ENCODE measurements at places on chromosomes 16 and 17. TPM values are rescaled to one million over a fixed set of nuclear protein-coding genes. Genes with fewer than 3 reads are reported as not detected.

SLC2A4 gene
- 2.4 TPM for polyA plus RNA-seq

KRT32 gene
- polyA plus RNA-seq: not detected

PYY gene
- 0.25 TPM for polyA plus RNA-seq

KRT40 gene
- polyA plus RNA-seq: not detected

CHMP1A gene
- polyA plus RNA-seq: 69.0 TPM

BAHCC1 gene
- polyA plus RNA-seq: 33.4 TPM

HSPB9 gene
- 0.34 TPM for polyA plus RNA-seq

IL17C gene
- not detected for polyA plus RNA-seq

KRTAP9-2 gene
- polyA plus RNA-seq: not detected

C16orf89 gene
- polyA plus RNA-seq: 8.1 TPM

ITGA2B gene
- polyA plus RNA-seq: 9.1 TPM

TACO1 gene
- 26.7 TPM for polyA plus RNA-seq

KRTAP2-3 gene
- not detected for polyA plus RNA-seq

HEXD gene
- 32.6 TPM for polyA plus RNA-seq

NTN3 gene
- 5.0 TPM for polyA plus RNA-seq

NHLRC4 gene
- polyA plus RNA-seq: 9.1 TPM

DNA sequence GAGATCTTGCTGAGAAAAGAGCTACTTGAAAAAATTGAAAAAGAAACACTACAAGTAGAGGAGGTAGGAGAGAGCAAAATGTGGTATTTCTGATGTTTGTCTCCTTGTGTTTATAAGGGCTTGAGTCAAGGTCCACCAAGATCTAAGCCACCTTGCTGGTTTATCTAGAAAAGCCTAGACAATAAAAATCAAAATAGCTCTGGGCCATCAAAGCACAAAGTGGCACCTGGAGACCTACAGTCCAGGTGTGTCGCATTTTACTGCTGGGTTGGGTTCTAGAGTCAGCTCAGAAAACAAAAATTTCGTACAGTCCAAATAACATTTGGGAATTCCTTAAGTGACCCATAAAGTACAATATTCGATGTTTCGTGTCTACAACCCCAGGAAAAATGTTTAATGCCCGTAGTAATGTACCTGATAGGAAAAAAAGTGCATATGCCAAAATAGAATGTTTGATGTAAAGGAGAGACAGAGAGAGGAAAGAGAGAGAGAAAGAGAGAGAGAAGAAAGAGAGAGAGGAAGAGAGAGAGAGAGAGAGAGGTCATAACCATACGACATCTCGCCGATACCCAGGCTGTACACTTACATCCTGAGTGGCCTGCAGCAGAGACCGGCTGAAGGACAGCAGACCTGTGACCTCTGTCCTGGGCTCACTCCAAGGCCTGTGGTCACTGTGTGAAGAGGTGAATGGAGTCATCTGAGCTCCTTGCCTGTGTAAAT, 27.1 kb downstream of the PRSS54 start:
- DNase-seq: no peak

DNA sequence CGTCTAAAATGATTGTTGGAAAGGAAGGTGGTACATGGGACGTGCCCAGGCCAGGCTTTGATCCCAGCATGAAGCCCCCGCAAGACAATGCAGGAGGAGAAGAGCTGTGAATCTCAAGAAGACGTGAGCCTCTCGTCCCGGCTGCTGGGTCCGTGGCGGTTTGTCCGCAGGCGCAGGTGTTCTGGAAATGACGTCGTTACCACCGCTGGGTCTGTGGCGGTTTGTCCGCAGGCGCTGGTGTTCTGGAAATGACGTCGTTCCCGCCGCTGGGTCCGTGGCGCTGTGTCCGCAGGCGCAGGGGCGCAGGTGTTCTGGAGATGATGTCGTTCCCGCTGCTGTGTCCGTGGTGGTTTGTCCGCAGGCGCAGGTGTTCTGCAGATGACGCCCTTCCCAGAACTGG, 14.1 kb downstream of the SPG7 start:
- no peak for DNase-seq

DNA sequence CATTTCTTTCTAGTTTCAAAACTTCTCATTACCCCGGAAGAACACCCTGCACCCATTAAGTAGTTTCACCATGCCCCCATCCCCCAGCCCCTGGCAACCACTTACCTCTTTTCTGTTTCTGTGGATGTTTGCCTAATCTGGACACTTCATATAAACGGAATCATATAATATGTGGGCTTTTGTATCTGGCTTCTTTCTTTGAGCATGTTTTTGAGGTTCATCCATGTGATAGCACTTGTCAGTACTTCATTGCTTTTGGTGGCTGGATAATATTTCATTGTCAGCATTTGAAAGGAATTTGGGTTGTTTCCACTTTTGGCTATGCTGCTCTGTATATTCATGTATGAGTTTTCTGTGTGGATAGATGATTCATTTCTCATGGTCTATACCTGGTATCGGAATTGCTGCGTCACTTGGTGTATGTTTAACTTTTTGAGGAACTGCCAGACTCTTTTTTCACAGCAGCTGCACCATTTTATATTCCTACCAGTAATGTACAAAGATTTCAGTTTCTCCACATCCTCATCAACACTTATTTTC, 30.0 kb upstream of the SLC5A10 start:
- no peak for DNase-seq

GRCh38 chr16:89357055-89357816, 133.1 kb downstream of the ANKRD11 start:
- no peak for DNase-seq

GRCh38 chr16:2692948-2693651, 10.8 kb downstream of the KCTD5 start:
- DNase-seq: no peak

DNA sequence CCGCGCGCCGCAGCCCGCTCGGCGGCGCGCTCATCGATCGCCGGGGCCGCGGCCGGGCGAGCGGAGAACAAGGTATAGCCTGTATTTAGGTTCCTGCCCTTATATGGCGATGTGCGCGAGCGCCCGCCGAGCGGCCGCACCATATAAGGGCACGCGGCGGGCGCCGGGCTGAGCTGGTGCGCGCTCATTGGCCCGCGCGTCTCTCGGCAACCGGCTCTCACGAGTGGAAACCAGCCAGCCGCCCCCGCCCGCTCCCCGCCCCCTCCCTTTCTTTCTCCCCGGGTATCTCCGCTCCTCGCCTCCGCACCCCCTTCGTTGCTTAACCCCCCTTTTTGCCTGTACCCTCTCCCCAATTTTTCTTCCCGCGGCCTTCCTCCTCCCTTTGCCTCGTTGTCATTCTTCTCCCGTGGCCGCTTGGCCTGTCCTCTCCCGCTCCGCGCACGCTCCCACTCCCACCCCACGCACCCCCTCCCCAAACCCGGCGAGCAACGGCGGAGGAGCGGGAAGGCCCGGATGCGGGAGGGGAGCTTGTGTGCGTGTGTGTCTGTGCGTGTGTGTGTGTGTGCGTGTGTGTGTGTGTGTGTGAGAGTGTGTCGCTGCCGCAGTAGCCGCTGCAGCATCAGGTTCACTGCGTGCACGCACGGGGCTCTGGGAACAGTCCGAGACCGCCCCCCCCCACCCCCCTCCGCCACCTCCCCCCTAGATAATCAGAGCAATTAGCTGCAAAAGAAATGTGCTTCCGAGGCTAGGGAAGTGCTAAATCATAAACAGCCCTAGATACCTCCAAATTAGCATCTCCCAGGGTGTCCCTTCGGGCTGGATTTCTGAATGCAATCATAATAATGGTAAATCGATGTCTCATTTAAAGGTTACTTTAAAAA, 13.5 kb upstream of the CBX8 start:
- DNase-seq: no peak

- no peak for DNase-seq
These were observed 12.5 kb downstream of the CEP295NL start for GRCh38 chr17:78890498-78890897.

- DNase-seq: no peak
These were observed 229.9 kb upstream of the SDK2 start for GRCh38 chr17:73874008-73874720.

GRCh38 chr17:42276609-42277341, 584 bp upstream of the STAT5B start:
- DNase-seq: no peak

- peak; percentile 24 for DNase-seq
These were observed 142.9 kb upstream of the MYOCD start for GRCh38 chr17:12522743-12523183.

DNA sequence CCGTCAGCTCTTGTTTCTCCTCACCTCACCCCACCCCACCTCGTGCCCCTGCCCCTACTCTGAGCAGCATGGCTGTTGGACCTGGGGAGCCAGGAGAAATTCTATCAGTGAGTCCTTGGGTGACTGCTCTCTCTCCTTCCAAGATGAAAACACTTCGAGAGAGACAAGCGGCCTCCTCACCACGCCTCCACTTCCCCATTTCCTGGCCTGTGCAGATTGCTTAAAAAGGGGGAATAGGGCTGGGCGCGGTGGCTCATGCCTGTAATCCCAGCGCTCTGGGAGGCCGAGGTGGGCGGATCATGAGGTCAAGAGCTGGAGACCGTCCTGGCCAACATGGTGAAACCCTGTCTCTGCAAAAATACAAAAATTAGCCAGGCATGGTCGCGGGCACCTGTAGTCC, 9.5 kb downstream of the DLX4 start:
- no peak for DNase-seq

DNA sequence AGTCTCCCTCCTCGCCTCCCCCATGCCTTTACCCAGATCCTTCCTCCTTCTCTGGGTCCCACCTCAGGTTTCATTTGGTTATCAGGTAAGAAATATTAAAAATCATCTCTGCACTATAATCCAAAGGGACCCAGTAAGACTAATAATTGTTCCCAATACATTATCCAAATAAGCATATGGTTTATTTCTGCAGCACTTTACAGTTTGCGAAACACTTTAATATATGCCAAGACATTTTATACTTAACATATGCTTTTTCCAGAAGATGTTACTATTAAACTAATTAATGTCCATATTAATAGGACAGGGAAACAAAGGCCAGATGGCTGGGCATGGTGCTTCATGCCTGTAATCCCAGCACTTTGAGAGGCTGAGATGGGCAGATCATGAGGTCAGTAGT, 33.3 kb downstream of the CD300LF start:
- DNase-seq: no peak

- no peak for DNase-seq
These were observed 13.3 kb downstream of the CES4A start for GRCh38 chr16:67001726-67002125.

DNA sequence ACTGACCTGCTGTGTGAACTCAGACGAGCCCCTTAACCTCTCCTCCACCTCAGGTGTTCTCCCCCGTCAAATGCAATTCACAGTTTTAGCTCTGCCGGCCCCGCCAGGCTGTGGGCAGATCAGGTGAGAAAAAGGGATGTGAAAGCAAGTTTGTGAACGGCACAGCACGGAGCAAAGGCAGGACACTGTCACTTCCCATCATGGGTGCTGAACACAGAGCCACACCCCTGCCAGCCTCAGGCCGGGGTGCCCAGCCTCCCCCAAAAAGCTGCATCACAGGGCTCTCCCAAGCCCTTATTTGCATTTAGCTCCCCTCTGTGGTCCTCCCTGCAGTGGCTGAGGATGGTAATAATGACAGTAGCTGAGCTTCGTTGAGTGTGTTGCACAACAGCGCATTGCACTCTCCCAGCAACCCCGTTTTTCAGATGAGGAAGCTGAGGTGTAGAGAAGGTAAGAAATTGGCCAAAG, 88.8 kb upstream of the TNRC6C start:
- DNase-seq: no peak

GRCh38 chr17:43935926-43936261, 6.4 kb downstream of the PPY start:
- no peak for DNase-seq

DNA sequence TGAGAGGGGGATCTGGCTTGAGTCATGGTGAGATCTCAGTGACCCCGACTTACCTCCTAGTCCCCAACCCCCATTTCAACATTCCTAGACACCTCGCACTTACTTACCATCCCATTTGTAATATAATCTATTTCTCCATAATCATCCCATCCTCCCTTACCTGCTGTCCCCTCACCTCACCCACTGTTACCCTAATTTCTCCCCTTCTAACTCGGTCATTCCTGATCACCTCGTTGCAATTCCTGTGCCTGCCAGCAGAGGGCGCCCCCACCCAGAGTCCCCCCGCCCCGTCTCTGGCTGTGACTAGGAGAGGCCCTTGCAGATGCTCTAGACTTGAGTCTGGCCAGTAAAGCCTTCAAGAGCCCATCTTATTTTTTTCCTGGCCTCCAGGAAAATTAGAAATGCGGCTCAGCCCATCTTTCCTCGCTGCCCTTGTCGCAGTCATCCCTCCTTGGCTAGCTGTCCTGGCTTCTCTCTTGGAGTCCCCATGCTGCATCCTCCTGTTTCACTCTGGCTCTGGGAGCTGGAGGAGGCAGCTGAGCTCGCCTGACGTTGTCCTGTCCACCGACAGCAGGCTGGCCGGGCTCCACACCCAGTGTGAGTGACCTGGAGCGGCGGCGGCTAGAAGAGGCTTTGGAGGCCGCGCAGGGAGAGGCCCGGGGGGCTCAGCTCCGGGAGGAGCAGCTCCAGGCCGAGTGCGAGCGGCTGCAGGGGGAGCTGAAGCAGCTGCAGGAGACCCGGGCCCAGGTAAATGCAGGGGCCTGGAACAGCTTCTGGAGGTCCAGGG, 5.0 kb downstream of the TBKBP1 start:
- no peak for DNase-seq

- DNase-seq: no peak
These were observed 42.0 kb downstream of the RPA1 start for GRCh38 chr17:1871756-1872155.

DNA sequence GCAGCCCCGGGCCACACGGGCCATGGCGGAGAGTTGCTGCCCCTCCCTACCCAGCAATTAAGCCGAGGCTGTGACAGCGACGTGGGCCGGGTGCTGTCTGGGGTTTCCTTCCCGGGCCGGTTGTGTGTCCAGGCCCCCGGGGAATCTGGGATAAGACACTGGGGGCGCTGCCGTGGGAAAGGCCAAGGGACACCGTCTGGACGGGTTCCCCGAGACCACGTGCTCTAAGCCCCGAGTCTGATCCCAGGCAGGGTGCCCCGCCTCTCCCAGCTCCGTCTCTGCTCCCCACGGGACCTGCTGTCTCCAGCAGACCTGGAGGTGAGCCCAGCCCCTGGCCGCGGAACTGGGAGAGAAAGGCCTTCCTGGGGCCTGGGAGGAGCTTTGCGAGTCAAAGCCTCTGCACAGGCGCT, 92.2 kb downstream of the IRX3 start:
- DNase-seq: no peak

DNA sequence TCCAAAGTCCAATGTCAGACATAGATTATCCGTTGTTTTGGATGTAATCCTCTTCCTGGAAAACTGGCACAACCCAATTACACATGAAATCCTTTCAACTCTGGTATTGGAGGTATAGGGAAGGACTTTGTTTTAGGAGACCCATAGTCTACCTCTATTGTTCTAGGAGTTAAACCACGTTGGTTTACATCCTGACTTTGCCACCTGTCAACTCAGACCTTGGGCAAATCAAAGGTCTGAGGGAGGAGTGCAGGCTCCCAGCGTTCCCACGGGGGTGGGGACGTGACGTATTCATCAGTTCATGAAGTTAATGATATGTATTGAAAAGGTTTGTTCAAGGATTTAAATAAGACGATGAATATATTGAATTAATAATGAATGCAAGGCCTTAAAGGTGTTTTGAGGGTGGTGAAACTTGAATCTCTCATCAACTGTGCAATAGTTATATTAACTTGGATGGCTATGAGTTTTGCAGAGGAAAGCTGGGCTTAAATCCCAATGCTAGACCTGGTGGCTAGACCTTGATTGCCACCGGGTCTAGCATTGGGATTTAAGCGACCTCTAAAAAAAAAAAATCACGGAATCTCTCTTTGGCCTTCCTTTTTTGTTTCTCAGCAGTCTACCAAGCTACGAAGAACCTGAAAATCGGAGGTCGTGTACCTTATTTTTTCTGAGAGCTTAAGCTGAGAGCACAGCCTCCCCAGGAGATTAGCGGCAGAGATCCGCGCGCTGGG, 744 bp upstream of the NF1 start:
- DNase-seq: no peak

Measured in left renal cortex interstitium (tissue), 4 donors.